ENCODE measurements at places on chromosomes 12 and 14. TPM values are rescaled to one million over a fixed set of nuclear protein-coding genes. Genes with fewer than 3 reads are reported as not detected.

DNA sequence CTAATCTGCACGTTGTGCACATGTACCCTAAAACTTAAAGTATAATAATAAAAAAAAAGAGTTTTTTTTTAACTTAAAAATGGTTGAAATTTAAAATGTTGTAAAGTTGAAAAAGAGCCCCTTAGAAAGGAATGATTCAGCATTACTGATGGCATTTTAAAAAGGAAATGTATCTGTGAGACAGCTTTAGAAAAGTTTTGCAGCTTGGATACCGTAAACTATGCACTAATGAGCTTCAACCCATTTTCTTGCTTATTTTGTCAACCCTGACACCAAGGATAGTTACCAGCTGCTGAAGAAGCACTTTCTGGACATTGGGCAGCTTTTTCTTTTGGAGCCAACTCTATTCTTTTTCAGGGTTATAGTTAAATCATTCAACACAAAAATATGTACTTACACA, 4.3 kb downstream of the BICD1 start:
- no peak overlapping the region for H3K27ac ChIP-seq
- H3K27me3 ChIP-seq: no peaks in the 10 kb centered on the region
- peaks cover 6% of the 10 kb centered on the region for H3K36me3 ChIP-seq
- peaks cover 42% of the 10 kb centered on the region for H3K4me1 ChIP-seq
- no peak overlapping the region for H3K4me3 ChIP-seq

- no peaks in the 10 kb centered on the region for H3K36me3 ChIP-seq
- peaks cover 57% of the 10 kb centered on the region for H3K27me3 ChIP-seq
- H3K4me1 ChIP-seq: no peaks in the 10 kb centered on the region
- H3K27ac ChIP-seq: no peak overlapping the region
- peak; percentile 44 for DNase-seq
These were observed 7.4 kb upstream of the BEGAIN start for GRCh38 chr14:100594625-100594951.

The LRR1 gene
- 8.5 TPM for total RNA-seq

The SSTR1 gene
- total RNA-seq: not detected

The METTL3 gene
- 38.5 TPM for total RNA-seq

The TGM1 gene
- total RNA-seq: 3.2 TPM

All from chondrocyte (in vitro differentiated cells).